ENCODE measurements at places on chromosomes 1 and 21. TPM values are rescaled to one million over a fixed set of nuclear protein-coding genes. Genes with fewer than 3 reads are reported as not detected.

The OR6N1 gene
- total RNA-seq = not detected

The IL6R gene
- total RNA-seq = 3.9 TPM

The TCP10L gene
- 0.35 TPM for total RNA-seq

The FAM229A gene
- total RNA-seq = 7.4 TPM

The RBM11 gene
- 0.77 TPM for total RNA-seq

The UBE2U gene
- not detected for total RNA-seq

The RAB3GAP2 gene
- total RNA-seq = 13.6 TPM

The ADAMTS1 gene
- 73.5 TPM for total RNA-seq

The FCRL6 gene
- not detected for total RNA-seq

The FAM163A gene
- total RNA-seq = not detected

The PLA2G5 gene
- total RNA-seq = 7.5 TPM

The RSBN1 gene
- 9.5 TPM for total RNA-seq

Data from pericardium fibroblast (primary cell).